ENCODE measurements at places on chromosomes 12 and 14. TPM values are rescaled to one million over a fixed set of nuclear protein-coding genes. Genes with fewer than 3 reads are reported as not detected.

Gene OTUB2
- total RNA-seq, result not detected

Gene RNASE1
- 277 TPM for total RNA-seq

- DNase-seq, result no peak
These were observed 151.7 kb upstream of the DDHD1 start for GRCh38 chr14:53304726-53305381.

DNA sequence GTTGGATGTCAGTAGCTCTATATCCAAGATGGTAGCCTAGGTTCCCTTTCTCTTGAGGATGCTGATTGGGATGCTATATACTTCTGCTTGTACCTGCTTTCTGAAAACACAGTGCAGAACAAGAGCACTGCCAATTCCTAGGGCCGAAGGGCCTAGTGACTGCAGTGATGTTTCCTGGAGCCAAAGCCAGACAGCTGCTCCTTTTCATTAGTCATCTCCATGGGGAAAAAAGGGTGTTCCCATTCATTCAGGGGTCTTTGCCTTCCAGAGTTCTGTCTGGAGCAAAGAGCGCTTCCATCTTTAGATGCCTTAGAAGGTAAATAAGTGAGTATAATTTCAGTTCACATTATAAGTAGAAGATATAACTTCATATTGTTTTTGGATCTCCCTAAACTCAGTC, 85.5 kb downstream of the PTPRB start:
- DNase-seq, result no peak

Gene SIX1
- 0.42 TPM for total RNA-seq

DNA sequence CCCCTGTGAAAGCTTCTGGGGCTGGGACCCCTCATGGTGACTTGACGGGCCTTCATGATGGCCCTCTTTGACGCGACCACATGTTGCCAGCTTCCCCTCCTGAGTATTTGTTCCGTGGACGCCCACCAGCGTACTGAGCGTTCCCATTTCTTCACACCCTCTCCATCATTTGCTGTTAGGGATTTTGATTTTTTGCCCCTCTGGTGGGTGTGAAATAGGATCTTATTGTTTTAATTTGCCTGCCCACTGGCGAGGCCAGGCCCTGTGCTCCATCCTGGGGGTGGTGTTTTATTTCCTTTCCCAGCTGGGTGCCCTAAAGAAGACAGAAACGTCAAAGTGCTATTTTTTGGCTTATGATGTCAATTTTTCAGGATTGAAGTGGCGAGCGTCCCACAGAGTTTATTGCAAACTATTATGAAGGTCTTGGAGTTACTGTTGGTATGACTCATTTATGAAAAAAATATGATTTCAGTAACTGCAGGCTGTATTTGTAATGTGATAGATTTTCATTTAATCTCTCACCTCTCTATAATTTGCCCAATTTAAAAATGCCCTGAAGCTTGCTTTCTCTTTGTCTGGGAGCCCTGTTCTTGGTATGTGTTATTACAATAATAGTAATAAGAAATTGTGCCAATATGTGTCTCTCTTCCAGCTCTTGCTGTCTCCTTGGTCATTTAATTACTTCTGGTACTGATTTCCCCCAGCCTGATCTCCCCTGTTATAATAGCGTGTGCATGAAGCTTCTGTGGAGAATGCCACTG, 99.6 kb downstream of the SLC25A47 start:
- DNase-seq, result no peak

Gene P2RX2
- 1.7 TPM for total RNA-seq

Gene HVCN1
- 5.4 TPM for total RNA-seq

Gene MSI1
- 0.19 TPM for total RNA-seq

Gene IFI27
- total RNA-seq, result 88.0 TPM

Gene TMEM63C
- 0.91 TPM for total RNA-seq

DNA sequence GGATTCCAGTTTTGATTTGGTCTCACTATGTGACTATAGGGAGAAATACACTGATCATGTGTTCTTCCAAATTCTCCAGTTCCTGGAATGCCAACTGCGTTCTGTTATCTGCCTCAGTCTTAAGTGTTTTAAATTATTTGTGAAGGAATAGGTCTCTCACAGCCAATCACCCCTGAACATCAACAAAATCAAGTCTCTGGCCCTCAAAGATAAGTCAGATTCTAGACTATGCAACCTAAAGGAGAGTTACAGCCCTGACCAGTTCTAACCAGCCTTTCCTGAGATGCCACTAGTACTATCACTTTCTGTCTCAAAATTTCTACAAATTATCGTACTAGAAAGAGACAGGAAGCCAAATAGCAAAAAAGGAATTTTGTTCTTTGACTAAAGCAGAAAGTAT, 22.3 kb downstream of the ZFC3H1 start:
- no peak for DNase-seq

GRCh38 chr14:99734406-99735051, 50.4 kb downstream of the CYP46A1 start:
- DNase-seq, result no peak

- DNase-seq, result no peak
These were observed 18.5 kb downstream of the NCOR2 start for GRCh38 chr12:124548854-124549378.

DNA sequence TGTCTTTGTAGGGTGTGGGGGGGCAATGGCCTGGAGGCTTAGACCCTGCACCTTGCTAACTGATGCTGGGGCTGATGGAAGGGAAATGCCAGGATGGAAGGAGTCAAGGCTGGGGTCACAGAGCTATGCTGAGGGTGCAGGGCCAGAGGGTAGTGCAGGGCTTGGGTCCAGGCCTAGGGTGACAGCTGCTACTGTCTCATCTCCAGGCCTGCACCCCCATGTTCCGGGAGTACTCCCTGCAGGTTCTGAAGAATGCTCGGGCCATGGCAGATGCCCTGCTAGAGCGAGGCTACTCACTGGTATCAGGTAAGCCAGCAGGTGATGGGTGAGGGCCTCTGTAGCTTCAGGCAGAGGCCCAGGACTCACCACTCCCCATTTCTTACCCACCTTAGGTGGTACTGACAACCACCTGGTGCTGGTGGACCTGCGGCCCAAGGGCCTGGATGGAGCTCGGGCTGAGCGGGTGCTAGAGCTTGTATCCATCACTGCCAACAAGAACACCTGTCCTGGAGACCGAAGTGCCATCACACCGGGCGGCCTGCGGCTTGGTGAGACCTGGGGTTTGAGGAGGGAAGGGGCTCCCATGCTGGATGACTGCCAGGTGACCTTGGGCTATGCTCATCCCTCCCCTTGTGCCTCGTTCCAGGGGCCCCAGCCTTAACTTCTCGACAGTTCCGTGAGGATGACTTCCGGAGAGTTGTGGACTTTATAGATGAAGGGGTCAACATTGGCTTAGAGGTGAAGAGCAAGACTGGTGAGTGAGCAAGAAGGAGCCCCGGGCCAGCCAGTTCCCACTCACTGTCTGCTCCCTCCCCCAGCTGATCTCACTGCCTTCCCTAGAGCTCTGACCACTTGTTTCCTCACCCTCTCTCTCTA, 4.1 kb downstream of the SHMT2 start:
- no peak for DNase-seq

GRCh38 chr12:83665634-83666218, 979.0 kb downstream of the TMTC2 start:
- no peak for DNase-seq

DNA sequence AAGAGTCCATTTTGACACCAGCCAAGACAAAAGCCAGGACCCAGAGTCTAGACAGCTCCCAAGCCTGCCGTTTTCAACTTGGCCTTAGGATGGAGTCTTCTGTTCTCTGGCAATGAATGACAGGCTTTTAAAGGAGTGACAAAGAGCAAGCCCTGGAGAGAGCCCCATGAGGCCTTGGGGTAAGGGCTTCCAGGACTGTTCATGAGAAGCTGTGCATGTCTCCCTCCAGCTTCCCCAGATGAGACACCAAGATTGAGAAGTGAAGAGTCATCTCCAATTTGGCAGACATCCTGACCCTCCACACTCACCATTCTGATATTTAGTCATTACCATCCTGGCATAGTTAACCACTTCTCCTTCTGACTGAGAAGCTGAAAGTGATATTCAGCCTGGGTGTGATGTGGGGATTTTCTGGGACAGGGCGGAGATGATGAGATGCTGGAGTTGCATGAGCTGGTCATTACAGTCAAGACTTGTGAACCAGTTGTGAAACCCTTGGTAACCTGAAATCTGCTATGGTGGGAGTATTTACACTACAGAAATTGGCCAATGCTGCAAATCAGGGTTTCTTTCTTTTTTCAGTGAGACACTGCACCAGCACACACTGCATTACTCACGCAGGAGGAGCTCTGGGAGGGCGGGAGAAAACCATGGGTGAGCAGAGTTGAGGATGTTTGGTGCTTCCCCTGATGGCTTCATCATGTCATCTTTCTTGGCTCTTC, 77.8 kb downstream of the VCPKMT start:
- no peak for DNase-seq

DNA sequence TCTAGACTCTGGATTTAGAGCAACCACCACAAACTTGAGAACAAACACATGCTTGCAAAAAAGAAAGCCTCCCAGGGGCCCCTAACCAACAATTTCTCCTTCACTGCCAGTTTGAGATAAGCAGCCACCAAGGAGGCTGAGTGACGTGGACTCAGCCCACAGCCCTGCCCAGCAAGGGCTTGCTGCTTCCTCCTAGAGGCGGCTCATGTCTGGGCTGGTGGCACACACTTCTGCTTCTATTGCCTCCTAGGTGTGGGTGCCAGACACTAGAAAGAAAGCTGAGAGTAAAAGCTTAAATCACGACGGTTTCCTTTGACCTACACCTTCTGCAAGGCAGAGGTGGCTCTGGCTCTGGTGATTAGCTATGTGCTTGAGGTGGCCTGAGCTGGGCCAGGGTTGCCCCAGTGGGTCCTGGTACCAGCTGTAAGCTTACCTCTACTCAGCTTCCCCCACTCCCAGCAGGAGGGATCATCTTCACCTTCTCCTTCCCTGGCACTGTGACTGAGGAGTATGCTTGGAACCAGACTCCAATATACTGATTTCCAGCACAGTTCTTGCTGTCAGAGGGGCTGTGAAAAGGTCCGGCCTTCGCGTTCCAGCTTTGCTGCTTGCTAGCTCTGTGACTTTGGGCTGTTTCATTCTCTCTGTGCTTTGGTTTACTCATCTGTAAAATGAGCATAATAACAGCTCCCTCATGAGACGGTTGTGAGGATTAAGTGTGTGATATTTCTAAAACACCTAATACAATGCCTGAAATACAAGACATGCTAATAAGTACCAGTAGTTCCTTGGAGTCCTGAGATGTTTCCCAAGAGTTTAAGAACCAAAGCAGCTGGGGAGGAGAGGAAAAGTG, 89.7 kb upstream of the PARP11 start:
- DNase-seq, result no peak

- no peak for DNase-seq
These were observed 4.9 kb downstream of the ERGIC2 start for GRCh38 chr12:29376118-29376517.

DNA sequence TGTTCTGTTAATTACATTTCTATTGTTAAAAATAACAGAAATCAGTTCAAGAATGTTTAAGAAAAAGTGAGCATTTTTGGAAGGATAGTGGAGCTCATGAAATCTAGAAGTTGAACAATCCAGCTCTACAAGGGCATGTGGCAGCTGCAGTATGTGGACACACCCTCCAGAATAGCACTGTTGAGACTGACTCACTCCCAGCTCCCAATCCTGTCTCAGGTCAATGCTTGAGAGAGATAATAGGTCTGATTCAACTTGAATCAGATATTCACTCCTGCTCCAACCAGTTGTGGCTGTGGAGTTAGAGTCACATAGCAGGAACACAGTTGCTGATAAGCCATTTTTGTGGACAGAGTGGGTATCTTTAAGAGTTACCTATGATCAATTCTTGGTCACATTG, 113.0 kb upstream of the NTF3 start:
- DNase-seq, result no peak

DNA sequence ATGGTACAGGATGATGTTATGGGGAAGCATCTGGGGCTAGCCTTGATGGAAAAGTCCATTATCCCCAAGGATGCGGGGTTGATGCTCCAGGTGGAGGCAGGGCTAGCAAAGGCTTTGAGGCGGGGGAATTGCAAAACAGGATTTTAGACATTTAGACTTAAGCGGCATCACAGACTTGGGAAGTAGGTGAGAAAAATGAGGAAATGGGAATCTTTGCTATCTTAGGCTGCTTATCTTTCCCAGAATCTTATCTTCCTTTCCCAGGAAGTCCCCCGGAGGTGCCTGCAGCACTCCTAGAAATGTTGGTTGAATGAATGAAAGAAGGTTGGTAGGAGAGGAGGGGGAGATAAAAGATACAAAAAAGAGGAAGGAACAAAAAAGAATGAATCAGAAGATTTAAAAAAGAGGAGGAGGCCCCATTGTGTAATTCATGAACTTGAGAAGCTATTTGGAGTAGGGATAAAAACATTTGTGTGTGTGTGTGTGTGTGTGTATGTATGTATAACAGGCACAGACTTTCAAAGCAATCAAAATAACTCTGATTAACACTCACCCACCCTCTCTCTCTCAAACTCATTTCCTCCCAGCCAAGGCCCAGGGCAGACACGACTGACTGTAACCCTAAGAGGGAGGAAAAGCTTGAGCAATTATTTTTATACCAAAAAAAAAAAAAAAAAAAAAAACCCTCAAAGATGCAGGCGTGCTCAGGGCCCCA, 62.5 kb upstream of the TBX3 start:
- no peak for DNase-seq

- DNase-seq, result peak; percentile 96
These were observed 51.0 kb upstream of the SRSF5 start for GRCh38 chr14:69715725-69716477.

- DNase-seq, result no peak
These were observed 63.6 kb downstream of the CHGA start for GRCh38 chr14:92986254-92987147.

DNA sequence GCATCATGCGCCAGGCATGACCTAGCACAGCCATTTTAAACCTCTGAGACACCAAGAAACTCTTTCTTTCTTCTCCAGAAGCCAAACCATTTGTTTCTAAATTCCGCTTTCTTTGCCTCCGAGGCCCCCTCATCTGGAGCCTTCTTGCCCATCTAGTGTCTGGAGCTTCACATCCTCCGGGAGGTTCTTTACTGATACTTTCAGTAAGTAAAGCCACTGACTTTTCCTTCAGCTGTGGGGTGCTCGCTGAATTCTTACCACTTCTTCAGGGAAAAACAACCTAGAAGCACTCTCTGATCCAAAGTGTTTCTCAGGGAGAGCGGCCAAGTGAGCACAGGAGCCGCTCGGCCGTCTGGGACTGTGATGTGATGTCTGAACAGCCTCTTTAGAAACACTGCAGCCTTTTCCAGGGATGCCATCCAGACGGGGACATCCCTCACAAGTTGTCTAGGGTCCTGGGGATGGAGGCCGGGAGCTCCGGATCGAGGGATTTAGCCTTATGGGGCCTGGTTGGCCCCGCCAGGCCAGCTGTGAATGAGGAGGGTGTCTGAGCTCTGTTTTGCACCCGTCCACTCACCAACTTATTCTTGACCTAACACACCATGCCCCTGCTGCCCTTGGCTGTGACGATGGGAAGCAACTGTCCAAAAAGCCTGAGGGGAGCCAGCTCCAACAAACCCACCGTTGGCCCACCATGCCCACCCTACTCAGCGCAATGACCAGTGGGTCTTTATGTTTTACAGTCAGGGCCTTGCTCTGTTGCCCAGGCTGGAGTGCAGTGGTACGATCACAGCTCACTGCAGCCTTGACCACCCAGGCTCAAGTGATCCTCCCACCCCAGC, 160.6 kb downstream of the ZFP36L1 start:
- DNase-seq, result peak; percentile 90

GRCh38 chr12:93886533-93887511, 209.6 kb downstream of the CRADD start:
- peak; percentile 39 for DNase-seq

Gene CCDC184
- total RNA-seq, result 2.5 TPM

Gene LRTM2
- 0.17 TPM for total RNA-seq

GRCh38 chr12:57777911-57778310, 4.7 kb upstream of the TSFM start:
- no peak for DNase-seq

Data from esophagus muscularis mucosa (tissue), 4 donors.